ENCODE measurements at places on chromosomes 7 and 10.

DNA sequence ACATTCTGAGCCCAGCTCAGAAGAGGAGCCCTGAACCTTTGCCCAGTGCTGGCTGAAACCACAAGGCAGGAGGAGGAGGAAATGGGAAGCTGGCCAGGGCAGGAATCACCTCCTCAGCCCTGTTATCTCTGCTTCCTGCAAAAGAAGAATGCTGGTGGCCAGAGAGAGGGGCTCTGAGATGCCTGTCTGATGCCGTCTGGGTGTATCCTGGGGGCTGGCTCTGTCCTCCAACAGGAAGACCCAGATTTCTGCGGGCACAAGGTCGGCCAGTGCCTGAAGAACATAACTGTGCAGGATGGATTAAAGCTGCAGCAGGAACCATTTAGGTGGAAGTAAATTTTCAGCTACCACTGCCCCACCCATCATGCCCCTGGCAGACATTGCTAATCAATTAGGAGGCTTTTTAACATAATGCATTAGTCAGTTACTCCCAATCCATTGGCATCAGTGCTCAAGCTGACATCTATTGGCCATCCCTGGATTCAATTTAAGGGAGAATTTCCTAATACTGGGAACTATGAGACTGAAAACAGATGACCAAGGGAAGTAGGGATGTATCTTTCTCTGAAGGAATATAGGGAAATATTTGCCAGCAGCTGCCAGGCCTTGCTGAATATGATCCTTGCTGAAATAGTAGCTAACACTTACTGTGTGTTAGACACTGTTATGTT is 67.7 kb downstream of the COL13A1 start:
- DNase-seq, result no peak

DNA sequence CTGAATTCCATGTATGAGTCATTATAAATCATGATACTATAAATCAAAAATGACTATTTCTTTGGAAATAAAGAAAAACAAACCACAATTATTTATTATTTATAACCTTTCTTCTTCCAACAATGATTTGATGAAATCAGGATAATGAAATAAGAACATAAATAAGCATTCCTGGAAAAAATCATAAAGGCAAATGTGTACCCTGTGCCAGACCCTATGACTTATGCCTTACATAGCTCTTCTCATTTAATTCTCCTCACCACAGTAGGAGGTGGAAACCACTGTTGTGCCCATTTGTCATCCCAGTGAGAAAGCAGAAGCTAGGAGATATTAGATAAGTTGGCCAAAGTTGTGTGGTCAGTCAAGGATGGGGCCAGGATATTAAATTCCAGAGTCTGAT is 255.1 kb downstream of the DOCK4 start:
- no peak for DNase-seq

- no peak for DNase-seq
These were observed 47.6 kb downstream of the ICA1 start for GRCh38 chr7:8214244-8214824.

- DNase-seq, result no peak
These were observed 24.9 kb upstream of the SEC61G start for GRCh38 chr7:54783952-54784351.

- no peak for DNase-seq
These were observed 160.1 kb downstream of the GATA3 start for GRCh38 chr10:8214587-8214986.

GRCh38 chr7:70512144-70512543 is 619.8 kb upstream of the GALNT17 start:
- DNase-seq, result no peak

DNA sequence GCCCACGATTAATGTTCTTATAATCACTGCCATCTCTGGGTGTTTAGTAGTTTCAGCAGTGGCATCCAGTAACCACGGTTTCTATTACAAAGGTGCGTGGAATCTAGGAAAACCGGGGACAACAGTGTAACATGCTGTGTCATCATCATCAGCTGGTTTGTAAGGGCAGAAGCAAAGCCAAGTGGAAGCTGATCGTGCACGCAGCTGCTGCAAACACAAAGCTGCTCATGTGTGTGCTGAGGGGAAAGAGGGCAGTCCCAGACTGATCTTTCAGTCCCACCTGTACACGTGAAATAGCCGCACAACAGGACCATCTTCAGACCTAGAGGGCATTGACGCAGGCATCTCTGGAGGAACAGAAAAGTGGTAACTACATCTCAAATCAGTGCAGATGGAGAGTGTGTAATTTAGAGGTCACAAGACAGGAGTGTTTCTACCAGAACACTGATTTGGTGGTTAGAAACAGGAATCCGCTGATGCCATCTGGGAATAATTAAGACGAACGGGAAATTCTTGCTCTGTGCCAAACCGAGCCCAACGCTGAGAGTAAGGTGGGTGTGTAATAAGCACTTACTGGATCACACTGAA is 13.4 kb downstream of the ANKRD16 start:
- DNase-seq, result no peak

DNA sequence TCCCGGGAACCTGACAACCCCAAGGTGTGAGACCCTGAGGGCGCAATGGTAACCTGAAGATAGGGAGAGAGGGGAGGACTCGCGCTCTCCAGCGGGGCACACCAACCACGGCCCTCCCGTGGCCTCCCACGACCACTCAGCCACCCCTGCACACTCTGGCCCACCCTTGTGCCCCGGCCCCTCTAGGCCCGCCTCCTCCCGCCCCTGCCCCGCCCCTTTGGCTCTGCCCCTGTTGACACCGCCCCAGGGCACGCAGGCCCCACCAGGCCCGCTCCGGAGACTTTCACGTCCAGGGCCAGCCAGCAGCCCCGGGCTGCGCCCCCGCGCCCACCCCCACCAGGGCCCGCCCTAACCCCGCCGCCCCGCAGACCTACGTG is 10.9 kb downstream of the ATG9B start:
- no peak for DNase-seq

GRCh38 chr7:137020351-137020750 is 151.9 kb downstream of the CHRM2 start:
- DNase-seq, result no peak

- no peak for DNase-seq
These were observed 22.8 kb downstream of the CBX3 start for GRCh38 chr7:26224359-26224758.

GRCh38 chr10:77641344-77641743 is 3.7 kb upstream of the KCNMA1 start:
- DNase-seq, result no peak

DNA sequence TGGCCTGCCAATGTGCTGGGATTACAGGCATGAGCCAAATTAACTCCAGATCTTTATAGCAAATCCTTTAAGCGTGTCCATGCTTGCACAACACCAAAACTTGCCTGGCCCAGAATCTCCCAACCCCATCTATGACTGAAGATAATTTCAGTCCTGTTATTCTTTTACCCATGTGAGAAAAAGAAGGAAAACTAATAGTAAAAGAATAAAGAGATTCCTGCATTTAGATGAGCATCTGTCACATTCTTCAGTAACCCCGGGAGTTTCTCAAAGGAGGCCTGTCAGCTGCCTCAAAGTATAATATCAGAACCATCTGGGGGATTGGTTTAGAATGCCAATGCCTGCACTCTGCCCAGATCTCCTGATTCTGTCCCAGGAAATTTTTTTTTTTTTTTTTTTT is 158.1 kb upstream of the KMT2E start:
- DNase-seq, result no peak

DNA sequence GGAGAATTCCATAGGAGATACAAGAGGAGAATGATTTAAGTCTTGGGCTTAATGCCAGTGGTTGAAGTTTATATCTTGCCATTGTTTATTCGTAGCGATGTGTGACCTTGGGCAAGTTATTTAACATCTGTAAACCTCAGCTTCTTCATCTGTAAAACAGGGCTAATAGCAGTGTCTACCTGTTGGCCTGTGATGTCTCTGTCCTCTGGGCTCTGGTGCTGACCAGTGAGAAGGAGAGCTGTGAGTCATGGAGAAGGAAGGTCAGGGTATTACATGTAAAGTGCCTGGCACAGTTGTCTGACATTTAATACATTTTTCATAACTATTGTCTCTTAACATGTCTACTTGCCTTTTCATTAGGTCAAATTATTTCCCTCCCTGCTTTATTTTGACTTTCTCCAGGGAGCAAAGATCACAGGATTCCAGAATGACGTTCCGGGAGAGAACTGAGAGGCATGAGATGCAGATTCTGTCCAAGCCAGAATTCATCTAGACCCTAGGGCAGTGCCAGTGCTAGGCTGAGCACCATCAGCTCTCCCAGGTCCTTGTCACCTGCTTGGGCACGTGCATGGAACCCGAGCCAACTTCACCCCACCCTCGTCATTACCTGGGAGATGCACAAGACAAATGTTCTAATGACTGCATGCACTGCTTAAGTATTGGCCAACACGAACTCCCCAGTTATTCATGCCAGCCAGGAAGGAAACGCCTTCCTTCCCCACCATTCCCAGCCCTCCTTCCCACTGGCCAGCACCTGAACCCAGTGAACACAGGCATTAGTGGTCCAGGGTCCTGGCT is 187.9 kb downstream of the DPY19L1 start:
- DNase-seq, result no peak

DNA sequence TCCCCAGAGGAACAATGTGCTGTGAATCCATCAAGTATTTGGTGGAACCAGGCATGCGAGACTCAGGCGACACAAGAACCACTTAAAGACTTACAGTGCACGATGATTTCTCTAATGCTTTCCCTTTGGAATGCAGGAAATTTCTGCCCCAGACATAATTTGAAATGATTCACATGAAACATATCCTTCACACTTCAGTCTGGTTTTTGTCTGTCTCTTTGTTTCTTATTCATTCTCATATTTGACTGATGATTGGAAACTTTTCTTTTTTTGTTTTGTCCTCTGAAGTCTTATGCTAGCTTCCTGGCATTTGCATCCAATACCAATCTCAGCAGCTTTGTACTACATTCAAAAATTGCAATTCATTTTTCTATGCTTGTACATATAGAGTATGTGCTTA is 502.8 kb downstream of the PHTF2 start:
- no peak for DNase-seq

GRCh38 chr10:60394446-60394845 is 4.8 kb upstream of the ANK3 start:
- DNase-seq, result no peak

GRCh38 chr7:149735779-149736477 is 37.5 kb downstream of the ZNF467 start:
- DNase-seq, result no peak

DNA sequence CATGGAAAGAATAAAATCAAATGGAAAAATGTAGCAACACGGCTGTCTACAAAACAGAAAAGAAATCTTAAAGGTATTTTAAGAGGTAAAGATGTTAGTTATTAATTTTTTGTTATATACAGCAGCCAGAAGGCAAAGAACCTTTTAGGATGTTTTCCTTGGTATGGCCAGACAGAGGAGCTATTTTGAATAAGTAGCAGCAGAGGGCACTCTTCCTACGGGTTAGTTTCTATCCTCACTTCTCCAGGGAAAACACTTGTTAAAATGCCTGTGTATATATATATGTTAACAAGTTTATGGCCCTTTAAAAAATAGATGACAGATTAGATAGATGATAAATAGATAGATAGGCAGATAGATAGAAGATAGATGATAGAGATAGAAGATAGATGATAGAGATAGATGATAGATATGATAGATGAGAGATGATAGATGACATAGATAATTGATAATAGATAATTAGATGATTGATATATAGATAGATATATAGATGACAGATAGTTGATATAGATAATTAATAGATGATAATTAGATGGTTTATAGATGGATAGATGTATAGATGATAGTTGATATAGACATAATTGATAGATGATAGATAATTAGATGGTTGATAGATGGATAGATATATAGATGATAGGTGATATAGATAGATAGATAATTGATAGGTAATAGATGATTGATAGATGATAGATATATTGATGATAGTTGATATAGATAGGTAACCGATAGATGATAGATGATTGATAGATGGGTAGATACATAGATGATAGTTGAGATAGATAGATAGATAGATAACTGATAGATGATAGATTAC is 57.8 kb upstream of the WIPF3 start:
- no peak for DNase-seq

- no peak for DNase-seq
These were observed 22.5 kb downstream of the CALHM2 start for GRCh38 chr10:103429647-103430046.

GRCh38 chr10:2893158-2893845 is 174.0 kb upstream of the PFKP start:
- no peak for DNase-seq

DNA sequence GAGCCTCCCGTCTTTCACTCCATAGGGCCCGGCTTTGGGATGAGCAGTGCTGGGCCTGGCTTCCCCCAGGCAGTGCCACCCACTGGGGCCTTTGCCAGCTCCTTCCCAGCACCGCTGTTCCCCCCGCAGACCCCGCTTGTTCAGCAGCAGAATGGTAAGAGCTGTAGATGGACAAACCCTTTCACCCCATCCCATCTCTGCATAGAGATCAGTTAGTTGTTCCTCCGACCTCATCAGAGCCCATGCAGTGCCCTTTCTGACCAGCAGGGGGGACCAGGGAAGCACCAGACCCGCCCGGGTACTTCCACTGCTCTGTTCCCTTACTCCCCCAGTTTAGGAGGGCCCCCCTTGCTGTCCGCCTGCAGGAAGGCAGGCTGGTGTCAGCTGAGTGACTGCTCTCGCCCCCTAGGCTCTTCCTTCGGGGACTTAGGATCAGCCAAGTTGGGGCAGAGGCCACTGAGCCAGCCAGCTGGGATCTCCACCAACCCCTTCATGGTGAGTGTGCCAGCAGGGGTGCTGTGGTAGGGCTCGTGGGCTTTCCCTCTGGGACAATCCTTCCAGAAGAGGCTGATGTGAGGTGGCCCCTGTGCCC is 9.8 kb downstream of the SAP25 start:
- peak; percentile 53 for DNase-seq

GRCh38 chr7:121304102-121304658 is 24.6 kb upstream of the WNT16 start:
- no peak for DNase-seq

DNA sequence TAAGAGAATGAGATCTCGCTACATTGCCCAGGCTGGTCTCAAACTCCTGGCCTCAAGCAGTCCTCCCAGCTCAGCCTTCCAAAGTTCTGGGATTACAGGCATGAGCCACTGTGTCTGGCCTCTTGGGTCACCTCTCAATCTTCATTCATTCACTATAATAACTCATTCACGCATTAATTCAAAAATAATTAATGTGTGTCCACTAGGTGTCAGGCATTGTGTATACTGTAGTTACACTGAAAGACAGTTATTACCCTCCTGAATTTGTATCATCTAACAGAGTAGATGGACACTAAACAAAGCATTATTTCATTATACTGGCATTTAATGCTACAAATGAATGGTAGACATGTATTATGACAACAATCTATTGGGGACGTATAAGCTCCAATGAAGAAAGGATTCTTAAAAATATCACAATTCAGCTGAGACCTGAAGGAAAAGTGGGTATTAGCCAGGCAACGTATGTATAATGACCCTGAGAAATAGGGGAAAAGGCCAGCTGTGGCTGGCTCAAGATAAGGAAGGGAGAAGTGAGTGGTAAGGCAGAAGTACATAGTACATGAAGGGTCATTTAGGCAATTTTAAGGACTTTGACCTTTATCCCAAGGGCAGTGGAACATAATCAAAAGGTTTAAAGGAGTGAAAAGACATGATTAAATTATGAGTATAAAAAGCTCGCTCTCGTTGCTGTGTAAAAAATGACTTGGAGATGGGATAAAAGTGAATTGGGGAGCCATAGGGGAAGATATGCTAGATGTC is 150.7 kb downstream of the BTAF1 start:
- no peak for DNase-seq

- DNase-seq, result no peak
These were observed 66.4 kb upstream of the ZNF438 start for GRCh38 chr10:31098046-31098445.

- peak; percentile 25 for DNase-seq
These were observed 52.5 kb downstream of the PRF1 start for GRCh38 chr10:70549962-70550458.
